ENCODE measurements at places on chromosomes 7 and 10.

DNA sequence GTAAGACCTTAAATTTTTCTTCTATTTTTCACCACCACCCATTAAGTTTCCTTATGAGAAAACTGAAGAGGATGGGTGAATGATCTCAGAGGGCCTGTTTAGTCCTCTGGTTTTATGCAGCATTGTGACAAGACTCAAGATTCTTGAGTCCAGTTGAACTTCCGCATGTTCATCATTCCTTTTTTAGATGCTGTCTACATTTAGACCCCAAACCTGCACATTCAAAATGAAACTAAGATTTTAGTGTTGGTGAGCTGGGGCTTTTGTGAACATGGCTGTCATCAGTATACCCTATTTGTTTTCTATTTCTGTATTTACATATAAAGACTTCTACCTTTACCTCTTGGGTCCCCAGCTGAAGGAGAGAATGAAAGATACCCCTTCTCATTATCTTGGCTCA lies 31.1 kb downstream of the NET1 start:
- no peak for DNase-seq

DNA sequence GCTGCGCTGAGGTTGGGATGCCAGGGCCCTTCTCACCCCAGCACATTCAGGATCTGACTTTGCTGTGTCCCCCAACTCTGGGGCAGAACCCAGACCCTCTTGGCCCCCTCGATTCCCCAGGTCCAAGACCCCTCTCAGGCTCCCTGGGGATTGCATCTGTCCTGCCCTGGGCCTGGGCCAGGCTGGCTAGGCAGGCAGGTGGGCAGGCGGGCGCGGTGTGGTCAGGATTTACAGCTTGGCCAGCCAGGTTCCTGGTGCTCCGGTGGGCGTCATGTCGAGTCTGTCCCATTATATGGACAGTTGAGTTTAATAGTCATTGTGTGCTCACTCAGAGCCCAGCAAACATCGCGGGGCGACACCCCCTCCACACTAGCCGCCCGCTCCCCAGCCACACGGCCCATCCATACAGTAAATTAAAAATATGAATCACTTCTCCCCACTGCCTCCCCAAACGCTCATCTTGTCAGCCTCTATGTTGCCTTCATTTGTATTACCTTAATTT lies 23.5 kb downstream of the POLL start:
- DNase-seq: no peak

DNA sequence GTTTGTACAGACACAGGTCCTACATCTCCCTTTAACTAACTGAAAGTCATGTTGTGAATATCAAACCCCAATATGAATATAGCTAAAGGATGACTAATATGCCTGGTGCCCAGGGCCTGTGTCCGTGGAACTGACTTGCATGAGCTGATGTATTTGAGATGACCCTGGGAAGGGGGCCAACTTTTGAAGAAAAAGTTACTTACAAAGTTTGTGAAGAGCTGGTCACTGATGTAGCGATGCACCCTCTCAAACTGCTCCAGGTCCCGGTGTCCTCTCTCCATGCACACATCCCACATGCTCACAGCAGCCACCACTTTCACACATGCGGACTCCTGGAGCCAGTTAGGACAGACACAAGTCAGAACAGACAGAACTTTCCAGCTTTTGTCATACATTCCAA lies 106.2 kb downstream of the ABCC2 start:
- DNase-seq: peak; percentile 74

DNA sequence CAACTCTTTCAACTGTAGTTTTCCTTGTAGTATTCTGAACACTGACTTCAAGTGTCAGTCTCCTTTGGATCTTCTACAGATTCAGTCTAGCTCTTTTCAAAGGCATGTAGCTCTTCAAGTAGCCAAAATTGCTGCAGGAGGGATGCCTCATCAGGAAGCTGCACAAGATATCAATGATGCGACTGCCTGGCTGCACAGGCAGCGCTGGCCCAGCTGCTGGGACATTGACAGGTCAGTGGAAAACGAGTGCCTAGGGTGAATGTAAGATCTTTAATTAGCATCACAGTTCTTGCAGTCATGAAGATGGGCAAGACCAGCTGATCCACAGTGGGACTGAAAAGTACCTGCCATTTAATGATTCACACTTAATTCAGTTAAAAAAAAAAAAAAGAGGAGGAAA lies 167.6 kb downstream of the ANK3 start:
- no peak for DNase-seq

GRCh38 chr7:1301882-1302251 lies 69.2 kb downstream of the UNCX start:
- DNase-seq: no peak

- DNase-seq: no peak
Measured at GRCh38 chr7:32023376-32023775, 46.8 kb downstream of the PDE1C start.

DNA sequence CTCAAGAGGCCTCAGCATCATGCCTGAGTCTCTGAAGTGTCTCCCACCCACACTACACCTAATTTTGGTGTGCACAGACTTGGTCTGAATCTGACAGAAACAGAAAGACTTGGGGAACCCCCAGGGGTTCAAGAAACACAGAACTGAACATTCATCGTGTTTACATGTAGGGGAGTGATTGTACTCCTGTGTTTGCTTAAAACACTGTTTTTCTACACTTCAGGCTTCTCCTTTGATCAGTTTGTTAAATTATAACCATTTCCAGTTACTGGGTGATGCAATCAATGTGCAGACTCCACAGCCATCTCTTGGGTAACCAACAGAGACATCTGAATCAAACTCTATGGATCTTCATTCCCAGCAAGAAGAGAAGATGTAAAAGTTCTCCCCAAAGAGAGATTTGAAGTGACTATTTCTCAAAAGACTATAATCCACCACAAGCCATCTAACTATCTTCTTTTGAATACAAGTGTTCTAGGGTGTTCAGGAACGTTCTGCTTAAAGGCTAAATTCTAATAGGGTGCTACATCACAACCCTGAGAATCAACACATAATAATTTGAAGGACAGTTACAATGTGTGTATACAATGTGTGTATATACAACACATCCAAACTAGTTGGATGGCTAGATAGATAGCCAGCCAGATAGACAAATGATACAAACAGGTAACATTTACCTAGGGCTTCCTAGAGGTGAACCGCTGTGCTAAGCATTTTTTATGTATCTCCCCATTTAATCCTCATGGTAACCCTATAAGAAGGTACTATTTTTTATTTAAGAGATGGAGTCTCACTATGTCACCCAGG lies 34.2 kb downstream of the DNAJC12 start:
- DNase-seq: peak; percentile 17

DNA sequence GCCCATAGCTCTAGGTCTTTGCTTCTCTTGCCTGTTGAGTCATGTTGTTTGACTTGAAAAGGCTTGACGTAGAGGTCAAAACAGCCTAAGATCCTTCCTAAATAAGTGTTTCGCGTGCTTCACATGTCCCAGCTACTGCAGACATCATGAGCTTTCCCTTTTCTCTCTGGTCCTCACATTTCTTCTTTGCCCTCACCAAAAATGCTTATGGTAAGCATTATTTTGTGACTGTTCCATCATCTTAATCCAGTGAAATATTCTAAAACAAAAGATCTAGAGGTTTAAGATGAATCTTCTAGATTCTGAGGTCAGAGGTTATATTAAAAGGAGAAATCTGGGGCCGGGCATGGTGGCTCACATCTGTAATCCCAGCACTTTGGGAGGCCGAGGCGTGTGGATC lies 8.5 kb upstream of the ACSL5 start:
- DNase-seq: no peak

- DNase-seq: no peak
Measured at GRCh38 chr7:69219381-69219780, 378.9 kb upstream of the AUTS2 start.

- peak; percentile 37 for DNase-seq
Measured at GRCh38 chr7:13031468-13031867, 344.0 kb downstream of the ARL4A start.

DNA sequence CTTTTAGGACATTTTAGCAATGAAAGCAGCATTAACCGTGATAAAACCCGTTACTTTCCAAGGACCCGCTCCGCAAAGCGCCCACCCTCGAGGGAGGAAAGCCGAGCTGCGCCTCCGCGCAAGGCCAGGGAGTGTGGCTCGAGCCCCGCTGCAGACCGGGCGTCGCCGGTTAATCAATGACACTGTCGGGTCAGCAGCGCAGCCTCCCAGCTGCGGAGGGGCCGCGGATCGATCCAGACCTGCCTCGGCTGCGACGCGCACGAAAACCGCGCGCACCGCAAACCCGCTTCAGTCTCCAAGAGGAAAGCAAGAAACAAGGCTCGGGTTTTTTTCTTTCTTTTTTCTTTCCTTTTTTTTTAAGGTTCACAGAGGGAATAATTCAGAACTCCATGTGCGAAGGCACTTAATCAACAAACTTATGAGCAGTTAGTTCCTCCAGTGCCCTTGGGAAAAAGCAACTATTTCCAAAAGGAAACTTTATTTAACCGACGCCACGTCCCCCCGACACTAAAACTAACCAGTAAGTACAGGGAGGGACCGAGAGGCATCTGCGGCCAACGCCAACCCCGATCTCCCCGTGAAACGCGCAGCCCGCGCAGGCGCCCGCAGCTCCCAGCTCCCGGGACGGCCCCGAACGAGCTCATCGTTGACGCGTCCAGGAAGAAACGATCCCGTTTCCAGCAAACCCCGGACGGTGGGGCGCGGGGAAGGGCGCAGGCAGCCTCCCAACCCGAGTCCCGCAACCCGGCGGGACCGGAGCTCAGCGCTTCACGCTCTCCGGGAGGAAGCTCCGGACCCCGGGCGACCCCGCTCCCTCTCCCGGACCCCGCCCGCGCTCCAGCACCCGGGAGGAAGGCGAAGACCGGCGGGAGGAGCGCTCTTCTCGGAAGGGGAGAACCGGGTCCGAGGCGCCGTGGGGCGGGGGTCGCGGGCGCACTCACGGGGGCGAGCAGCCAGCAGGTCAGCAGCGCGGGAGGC lies 598 bp downstream of the VIPR2 start:
- DNase-seq: no peak

- no peak for DNase-seq
Measured at GRCh38 chr7:101996131-101996691, 178.8 kb downstream of the CUX1 start.

- DNase-seq: no peak
Measured at GRCh38 chr7:151984612-151985011, 28.4 kb downstream of the GALNTL5 start.

DNA sequence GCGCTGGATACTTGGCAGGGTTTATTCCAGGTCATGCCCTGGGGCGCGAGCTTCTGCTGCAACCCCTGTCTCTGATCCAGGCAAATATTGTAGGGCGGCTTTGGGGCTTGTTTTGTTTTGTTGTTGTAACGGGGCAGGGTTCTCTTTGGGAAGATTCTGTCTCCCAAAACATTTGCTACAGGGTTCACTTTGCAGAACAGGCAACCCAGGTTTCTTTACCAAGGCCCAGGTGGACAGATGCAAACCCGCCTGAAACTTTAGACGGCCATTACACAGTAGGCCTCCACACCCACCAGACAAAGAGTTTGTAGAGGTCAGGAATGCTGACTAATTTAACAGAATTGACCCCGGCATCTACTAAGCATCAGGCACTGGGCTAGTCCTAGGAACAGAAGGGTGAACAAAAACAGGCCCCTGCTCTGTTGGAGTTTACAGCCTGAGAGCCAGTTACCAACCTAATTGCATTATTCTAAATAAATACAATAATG lies 567 bp upstream of the CDCA7L start:
- DNase-seq: peak; percentile 12

- no peak for DNase-seq
Measured at GRCh38 chr7:142313528-142313927, 55.7 kb upstream of the PRSS58 start.

DNA sequence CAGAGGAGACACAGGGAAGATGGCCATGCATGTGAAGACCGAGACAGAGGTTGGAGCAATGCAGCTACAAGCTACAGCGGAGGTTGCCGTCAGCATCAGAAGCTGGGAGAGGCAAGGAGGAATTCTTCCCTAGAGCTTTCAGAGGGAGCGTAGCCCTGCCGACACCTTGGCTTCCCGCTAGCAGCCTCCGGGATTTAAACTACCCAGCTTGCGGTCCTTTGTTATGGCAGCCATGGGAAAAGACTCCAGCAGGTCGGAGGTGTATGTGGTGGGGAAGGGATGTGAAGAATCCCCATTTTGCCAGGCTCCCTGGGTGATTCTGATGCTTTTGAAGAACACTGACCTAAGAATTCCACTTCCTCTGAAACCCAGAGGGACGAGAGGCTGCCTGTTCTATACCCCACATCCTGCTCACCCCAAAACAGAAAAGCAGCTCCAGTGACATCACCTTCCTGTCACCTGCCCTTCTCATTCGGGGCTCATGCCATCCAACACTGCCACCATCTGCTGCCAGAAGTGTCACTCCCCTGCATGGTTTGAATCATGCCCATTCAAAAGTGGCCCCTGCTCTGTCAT lies 3.3 kb upstream of the SEPHS1 start:
- DNase-seq: no peak

DNA sequence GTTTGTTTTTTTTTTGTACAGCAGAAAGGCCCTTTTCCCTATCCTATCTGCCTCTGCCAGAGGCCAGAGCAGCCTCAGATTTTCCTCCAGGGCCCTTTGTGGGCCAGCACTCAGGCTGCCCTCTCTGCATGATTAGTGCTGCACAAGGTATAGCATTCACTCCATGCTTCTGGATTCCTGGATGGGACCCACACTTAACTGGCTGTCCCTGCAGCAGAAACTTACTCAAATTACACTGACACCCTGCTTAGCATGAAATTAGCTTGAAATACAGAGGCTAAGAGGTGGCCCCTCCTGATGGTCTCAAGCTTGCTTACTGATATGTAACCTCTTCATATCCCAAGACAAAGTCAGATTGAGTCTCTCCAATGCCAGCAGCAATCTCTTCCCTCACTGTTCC lies 239.3 kb downstream of the SORCS1 start:
- DNase-seq: no peak

- no peak for DNase-seq
Measured at GRCh38 chr10:23371073-23371472, 26.5 kb upstream of the C10orf67 start.

DNA sequence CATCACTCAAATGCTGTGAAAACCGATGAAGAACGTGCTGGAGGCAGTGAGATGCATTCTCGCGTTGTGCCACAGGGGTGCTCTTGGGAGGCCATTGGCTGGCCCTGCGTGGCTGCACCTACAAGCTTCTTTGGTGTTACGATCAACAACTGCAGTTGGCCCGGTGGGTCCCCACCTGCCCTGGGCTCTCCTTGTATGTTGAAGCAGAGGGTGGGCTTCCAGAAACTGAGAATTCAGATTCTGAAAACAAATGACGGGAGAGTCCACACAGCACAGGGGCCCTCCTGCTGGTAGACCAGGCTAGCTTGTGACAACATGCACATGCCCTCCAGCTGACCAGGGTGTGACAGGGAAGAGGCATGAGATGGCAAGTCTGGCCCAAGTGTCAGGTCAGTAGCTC lies 23.7 kb upstream of the DDC start:
- DNase-seq: no peak

DNA sequence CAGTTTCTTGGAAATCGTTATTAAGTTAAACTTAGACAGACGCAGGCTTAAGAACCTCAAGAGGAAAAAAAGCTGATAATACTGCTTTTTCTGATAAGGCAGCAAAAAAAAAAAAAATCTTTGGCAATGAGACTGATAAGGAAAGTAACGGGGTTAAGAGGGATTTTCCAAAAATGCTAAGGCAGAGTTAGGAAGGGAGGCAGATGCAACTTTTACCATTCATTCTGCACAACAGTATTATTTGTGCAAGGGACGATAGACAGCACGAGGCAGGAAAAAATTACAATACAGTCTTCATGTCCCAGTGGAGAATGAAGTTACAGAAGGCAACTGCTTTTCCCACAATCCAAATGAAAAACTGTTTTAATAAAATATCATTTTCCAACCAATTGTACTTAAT lies 194.0 kb downstream of the DOCK4 start:
- no peak for DNase-seq
